Hippocampal formation (tissue), 2 donors: ENCODE measurements at places on chromosomes 13 and 19.
A peak's percentile ranks its signal among the peaks of the same experiment; 100 is the strongest.

- no peak for DNase-seq
Observed at GRCh38 chr19:40733149-40733548, 16.2 kb downstream of the ITPKC start.

DNA sequence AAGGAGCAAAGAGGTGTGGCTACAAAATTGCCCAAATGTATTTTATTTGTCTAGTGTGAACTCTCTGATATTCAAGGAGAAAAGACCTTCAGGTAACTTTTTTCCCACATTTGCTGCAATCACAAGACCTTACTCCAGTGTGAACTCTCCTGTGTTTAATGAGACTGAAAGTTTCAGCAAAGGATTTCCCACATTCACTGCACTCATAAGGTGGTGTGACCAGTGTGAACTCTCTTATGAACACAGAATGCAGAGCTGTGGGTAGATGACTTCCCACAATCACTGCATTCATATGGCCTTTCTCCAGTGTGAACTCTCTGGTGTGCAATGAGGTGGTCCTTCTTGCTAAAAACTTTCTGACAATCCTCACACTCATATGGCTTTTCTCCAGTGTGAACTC is 16.4 kb downstream of the ZNF814 start:
- no peak for DNase-seq

DNA sequence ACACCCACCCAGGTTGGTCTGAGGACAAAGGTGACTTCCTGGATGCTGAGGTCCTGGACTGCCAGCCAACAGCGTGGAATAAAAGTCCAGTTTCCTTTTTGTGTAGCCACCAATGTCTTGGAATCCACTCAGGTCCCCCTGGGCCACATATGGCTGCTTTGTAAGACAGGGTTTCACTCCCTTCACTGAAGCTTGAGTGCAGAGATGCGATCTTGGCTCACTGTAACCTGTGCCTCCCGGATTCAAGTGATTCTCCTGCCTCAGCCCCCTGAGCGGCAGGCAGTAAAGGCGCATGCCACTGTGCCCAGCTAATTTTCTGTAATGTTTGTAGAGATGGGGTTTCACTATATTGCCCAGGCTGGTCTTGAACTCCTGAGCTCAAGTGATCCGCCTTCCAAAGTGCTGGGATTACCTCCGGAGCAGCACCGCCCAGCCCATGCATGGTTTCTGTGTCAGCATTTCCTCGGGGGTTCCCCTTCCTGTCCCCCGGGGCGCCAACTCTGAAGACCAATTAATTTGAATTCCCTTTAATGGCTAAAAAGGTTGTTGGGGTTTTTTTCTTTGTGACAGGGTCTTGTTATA is 17.5 kb downstream of the KANK2 start:
- no peak for DNase-seq

DNA sequence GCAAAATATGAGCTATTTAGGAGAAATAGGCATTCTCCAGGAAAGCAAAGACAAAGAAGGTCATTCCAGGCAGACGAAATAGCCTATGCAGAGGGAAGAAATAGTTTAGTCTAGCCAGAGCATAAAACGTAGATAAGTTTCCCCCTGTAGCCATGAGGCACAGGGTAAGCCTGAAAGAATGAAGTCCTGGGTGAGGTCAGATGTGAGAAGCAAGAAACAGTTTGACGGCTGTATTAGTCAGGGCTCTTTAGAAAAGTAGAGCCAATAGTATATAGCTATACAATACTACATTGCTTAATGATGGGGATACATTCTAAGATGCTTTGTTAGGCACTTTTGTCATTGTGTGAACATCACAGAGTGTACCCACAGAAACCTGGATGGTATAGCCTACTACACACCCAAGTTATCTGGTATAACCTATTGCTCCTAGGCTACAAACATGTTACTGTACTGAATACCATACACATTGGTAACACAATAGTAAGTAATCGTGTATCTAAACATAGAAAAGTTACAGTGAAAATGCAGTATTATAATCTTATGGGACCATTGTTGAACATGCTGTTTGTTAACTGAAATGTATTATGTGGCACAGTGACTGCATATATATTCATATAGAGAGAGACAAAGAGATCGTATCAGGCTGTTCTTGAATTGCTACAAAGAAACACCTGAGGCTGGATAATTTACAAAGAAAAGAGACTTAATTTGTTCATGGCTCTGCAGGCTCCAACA is 59.3 kb upstream of the WDFY2 start:
- no peak for DNase-seq

GRCh38 chr19:32349051-32349450 is 3.6 kb downstream of the ZNF507 start:
- DNase-seq = no peak

DNA sequence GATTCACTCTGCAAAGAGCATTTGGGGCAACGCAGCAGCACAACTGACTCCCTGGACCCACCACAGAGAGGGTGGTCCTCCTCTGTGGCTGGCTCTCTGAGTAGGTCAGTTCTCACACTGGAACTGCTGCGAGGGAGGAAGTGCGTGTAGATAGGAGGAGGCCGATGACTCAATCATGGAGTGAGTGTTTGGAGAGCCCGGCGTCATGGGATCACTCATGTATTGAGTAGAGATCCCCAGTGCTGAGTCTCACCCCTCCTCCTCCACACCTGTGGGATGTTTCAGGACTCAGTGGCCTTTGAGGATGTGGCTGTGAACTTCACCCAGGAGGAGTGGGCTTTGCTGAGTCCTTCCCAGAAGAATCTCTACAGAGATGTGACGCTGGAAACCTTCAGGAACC is 8.9 kb downstream of the ZNF101 start:
- no peak for DNase-seq

- no peak for DNase-seq
Observed at GRCh38 chr13:97274829-97275649, 52.9 kb downstream of the MBNL2 start.

DNA sequence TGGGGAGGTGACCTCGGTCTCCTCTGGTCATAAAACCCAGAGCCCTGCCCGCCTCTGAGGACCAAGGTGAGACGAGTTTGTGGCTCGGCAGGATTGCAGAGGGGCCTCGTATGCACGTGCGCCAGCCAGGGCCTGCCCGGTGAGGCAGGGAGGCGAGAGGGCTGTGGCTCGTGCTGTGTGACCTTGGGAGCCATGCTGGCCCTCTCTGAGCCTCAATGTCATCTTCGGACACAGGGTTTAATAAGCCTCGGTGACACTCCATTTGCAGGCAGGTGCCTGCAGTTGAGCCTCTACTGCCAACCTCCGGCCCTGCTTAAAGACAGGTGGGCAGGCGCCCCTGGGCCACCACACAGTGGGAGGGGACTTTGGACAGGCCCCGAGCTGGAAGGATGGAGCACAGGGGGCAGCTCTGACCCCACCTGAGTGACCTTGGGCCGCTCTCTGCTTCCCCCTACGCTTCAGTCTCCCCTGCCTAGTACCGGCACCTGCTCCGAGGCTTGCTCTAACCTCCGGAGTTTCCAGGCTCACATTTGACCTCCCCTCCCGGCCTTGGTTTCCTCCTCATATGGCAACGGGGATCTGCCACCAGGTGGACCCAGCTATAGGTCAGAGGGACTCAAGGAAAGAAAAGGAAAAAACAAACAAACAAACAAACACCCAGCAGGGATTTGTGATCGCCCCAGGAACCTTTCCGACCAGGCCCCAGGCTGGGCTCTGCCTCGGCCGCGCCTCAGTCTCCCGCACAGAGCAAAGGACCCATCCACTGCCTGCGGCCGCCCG is 3.1 kb downstream of the ZBTB7A start:
- no peak for DNase-seq

GRCh38 chr13:101408992-101409656 is 7.2 kb downstream of the NALCN start:
- DNase-seq = no peak

DNA sequence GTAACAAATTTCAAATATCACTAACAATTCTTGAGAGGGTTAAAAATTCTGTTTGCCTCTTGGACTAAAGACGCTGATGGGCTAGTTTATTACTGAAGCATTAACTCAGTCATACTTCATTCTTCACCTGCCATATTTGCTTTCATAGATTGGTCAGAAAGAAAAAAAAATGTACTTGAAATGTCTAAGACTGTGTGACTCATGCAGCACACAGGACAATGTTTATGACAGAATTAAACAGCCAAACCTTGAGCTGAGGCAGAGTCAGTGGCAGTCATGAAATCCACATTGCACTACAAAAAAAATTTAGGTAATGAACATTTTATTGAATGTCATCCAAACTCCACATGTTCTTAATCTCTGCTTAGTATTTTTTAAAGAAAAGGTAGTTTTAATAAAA is 135.6 kb downstream of the PRR20E start:
- DNase-seq = no peak

- DNase-seq = peak; percentile 11
Observed at GRCh38 chr19:43464134-43464775, 1.2 kb downstream of the LYPD3 start.

DNA sequence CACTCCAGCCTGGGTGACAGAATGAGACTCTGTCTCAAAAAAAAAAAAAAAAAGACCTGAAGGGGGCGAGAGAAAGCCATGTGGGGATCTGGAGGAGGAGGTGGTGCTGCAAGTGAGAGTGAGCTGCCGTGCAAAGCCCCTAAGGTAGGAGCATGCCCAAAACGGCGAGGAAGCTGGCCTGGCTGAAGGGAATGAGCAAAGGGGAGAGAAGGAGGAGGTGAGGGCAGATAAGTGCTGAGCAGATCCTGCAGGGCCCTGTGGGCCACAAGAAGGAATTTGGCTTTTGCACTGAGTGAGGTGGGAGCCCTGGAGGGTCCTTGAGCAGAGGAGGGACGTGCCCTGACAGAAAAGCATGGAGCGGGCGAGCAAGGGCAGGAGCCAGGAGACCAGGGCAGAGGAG is 19.4 kb upstream of the ADGRE5 start:
- DNase-seq = no peak

DNA sequence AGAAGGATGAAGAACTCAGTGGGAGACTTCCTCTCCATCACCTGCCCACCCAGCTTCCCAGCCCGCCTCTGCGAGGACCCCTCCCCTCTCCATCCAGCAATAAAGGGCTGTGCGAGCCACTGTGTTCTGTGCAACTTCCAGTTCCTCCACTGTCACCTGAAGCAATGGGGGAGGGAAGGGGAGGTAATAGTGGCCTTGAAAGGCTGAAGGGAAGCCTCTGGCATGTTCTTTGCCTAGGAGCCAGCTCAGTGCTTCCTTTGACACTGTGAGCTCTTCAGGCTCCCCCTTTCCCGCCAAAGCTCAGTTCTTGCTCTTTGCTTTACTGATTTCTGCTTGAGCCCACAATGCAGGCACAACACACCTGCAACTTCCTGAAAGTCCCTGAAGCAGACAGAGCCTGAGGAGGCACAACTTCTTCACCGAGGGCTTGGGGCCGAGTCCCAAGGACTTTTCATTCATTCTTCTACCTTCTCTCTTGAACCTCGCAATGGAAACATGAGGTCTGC is 73.2 kb upstream of the DOCK9 start:
- DNase-seq = no peak

GRCh38 chr19:12994701-12995595 is at the start of gene NFIX:
Gene NFIX (plus strand): TSS chr19:12995475. CDS start chr19:12995838, 363 bp downstream.
- no peak for DNase-seq

GRCh38 chr19:15995536-15995935 is 46.7 kb downstream of the OR10H4 start:
- no peak for DNase-seq

GRCh38 chr19:29083863-29084262 is 129.1 kb downstream of the UQCRFS1 start:
- no peak for DNase-seq

DNA sequence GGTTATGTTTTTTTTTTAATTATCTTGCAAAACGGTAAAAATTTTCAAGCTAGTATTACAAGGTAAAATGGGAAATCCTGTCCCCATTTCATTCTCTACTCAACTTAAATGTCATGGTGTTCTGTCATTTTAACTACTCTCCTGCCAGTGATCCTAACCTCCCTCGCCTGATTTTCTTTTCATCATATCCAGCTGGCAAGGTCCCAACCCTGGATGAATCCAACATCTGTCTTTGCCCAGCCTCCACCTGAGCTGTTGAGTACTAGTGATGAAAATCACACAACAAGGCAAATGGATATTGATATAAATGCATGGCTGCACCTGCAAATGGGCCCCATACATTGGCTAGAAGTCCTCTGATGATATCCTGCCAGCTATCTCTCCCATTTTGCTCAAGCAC is 6.9 kb upstream of the CDK8 start:
- no peak for DNase-seq

GRCh38 chr19:2290441-2291184 is 8.6 kb upstream of the PEAK3 start:
- no peak for DNase-seq

DNA sequence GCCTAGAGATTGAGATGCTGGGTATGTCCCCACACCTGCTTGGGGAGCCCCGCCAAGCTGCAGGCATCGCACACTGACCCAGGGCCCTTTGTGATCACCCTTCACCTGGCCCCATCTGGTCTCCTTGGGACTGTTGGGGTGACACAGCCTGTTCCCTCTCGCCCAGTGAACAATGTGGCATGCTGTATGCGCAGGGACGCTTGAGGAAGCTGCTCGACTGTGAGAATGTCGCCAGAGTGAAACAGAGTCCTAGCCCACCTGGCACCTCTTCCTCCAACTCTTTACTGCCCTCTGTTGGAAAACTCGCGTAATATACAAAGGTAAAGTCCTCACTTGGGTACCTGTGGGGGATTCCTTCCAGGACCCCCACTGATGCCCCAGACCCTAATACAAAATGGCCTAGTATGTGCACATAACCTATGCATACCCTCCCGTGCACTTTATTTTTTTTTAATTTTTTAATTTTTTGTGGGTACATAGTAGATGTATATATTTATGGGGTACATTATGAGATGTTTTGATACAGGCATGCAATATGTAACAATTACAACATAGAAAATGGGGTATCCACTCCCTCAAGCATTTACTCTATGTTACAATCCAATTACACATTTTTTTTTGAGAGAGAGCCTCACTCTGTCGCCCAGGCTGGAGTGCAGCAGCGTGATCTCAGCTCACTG is 9.0 kb downstream of the BLOC1S3 start:
- DNase-seq = no peak

GRCh38 chr13:99878921-99879610 is 92.5 kb downstream of the ZIC5 start:
- DNase-seq = no peak

GRCh38 chr19:43639519-43640423 is at the start of gene CADM4:
Gene CADM4 (minus strand): TSS chr19:43639850. CDS start chr19:43639790, 60 bp downstream.
- no peak for DNase-seq

DNA sequence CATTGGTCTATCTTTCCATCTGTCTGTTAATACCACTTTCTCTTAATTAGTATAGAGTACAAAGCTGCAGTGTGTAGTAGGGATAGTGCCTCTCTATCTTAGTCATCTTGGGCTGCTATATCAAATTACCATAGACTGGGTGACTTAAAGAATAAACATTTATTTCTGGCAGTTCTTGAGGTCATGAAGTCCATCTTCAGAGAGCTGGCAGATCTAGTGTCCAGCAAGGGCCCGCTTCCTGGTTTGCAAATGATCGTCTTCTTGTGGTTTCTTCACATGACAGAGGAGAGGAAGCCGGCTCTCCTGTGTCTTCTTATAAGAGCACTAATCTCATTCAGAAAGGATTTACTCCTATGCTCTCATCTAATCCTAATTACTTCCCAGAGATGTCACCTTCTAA is 6.1 kb downstream of the ZNF700 start:
- DNase-seq = no peak

DNA sequence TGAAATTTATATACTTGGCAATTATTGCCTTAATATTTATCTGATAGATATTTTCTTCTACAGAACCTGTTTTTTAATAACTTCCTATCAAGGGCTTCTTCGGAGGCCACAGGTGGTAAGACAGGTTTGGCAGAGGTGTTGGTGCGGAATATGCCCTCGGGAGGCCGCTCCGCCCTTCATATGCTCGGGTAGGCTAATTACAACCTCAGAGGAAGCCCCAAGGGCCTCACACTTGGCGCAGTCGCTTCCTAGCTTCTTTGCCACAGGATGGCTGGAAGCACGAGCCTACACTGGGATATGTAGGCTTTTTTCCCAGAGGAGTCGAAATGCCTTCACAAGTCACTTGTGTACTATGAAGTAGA is 68.8 kb downstream of the LMO7 start:
- DNase-seq = no peak
